ENCODE measurements at places on chromosomes 12 and 14.

GRCh38 chr12:118521036-118521370 is 144.6 kb downstream of the SUDS3 start:
- DNase-seq, result no peak

- no peak for DNase-seq
Measured at GRCh38 chr12:102479939-102480338, 424 bp downstream of the IGF1 start.

GRCh38 chr12:92094751-92095161 is 50.9 kb downstream of the BTG1 start:
- peak; percentile 66 for DNase-seq

DNA sequence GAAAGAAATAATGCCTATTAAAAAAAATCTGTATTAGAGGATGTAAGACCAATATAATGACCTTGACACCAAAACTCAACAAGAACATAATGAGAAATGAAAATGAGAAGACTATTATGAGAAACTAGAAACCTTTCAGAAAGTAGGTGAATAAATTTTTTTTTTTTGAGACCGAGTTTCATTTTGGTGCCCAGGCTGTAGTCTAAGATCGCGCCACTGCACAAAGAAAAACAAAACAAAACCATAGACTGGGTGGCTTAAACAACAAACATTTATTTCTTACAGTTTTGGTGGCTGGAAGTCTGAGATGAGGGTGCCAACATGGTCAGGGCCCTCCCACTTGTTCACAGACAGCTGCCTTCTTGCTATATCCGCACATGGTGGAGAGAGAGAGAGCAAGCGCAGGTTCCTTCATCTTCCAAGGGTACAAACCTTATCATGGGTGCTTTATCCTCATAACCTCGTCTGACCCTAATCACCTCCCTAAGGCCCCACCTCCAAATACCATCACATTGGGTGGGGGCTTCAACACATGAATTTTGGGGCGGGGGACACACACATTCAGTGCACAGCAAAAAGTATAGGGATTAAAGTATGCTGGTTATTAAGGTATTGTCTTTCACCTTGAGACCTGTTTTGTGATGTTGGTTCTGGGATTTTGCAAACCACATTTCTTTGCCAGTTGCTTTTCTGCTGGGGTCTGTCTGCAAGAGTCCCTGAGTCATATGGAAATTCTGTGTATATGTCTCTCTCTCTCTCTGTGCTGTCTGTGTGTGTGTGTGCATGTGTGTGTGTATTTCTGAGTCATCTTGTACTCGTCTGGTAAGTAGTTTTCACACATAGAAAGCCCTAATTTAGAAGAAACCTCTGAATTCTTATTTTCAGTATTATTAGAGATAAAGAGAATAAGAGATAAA is 26.2 kb downstream of the ZCRB1 start:
- peak; percentile 65 for DNase-seq

All from fibroblast of skin of right quadriceps (primary cell).